ENCODE measurements at places on chromosomes 11 and 22. TPM values are rescaled to one million over a fixed set of nuclear protein-coding genes. Genes with fewer than 3 reads are reported as not detected.

UEVLD gene
- total RNA-seq, result 31.4 TPM

JOSD1 gene
- 66.7 TPM for total RNA-seq

MRTFA gene
- 40.5 TPM for total RNA-seq

ANGPTL5 gene
- not detected for total RNA-seq

OR51V1 gene
- not detected for total RNA-seq

HSPB2 gene
- not detected for total RNA-seq

FOSL1 gene
- 63.9 TPM for total RNA-seq

GLB1L3 gene
- total RNA-seq, result not detected

ACCS gene
- 11.1 TPM for total RNA-seq

TMEM41B gene
- 124 TPM for total RNA-seq

OR52I1 gene
- total RNA-seq, result not detected

IRAG1 gene
- 22.6 TPM for total RNA-seq

SCGB2A2 gene
- total RNA-seq, result not detected

USP35 gene
- 11.0 TPM for total RNA-seq

PAMR1 gene
- total RNA-seq, result 512 TPM

OR51B4 gene
- 0.11 TPM for total RNA-seq

RFPL2 gene
- not detected for total RNA-seq

APBB1 gene
- 50.5 TPM for total RNA-seq

TCN2 gene
- total RNA-seq, result 3.4 TPM

GAS2 gene
- 1.6 TPM for total RNA-seq

TRIM51 gene
- total RNA-seq, result not detected

OR2AT4 gene
- not detected for total RNA-seq

NEFH gene
- total RNA-seq, result 0.44 TPM

FREY1 gene
- 0.89 TPM for total RNA-seq

AGBL2 gene
- 0.66 TPM for total RNA-seq

KRTAP5-2 gene
- not detected for total RNA-seq

OR10G4 gene
- not detected for total RNA-seq

LDHAL6A gene
- not detected for total RNA-seq

Data from uterine smooth muscle cell (primary cell).